ENCODE measurements at places on chromosomes 1 and 21.

DNA sequence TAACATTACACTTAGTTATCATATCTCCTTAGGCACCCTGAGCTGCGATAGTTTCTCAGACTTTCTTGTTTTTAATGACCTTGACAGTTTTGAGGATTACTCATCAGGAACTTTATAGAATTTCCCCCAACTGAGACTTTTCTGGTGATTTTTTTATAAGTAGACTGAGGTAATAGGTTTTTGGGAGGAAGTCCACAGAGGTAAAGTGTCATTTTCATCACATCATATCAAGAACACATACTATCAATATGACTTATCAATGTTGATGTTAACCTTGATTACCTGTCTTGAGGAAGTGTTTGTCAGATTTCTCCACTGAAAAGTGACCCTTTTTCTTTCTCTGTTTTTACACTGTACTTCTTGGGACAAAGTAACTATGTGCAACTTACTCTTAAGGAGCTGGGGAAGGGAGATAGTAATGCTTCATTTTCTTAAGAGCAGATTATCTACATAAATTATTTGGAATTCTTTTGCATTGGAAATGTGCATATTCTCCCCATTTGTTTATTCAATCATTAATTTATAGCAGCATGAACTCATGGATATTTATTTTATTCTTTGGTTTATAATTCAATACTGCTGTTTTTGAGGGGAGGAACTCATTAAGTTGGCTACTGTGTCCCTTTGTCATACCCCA, 72.8 kb upstream of the HSD17B7 start:
- DNase-seq, result no peak

DNA sequence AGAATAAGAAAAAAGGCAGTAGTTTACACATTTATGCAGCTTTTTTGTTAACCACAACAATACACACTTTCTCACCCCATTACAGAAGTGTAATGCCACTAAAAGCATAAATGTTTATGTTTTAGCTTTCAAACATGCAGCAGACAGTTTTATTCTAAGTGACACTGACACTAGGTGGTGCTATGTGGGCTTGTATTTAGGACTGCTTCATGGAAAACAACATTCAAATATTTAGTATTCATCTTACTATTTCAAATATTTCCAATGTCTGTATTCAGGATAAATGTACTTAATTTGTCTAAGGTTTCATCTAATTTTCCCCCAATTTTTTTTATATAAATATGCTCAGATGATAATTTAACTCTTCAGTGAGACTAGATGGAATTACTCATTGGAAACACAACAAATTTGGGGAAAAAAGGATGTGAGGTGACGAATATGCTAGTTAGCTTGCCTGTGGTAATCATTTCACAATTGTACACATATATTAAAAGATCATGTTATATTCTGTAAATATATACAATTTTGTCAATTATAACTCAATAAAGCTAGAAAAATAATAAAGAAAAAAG, 71.4 kb downstream of the USP1 start:
- no peak for DNase-seq

GRCh38 chr1:118028267-118028666, 98.7 kb downstream of the WDR3 start:
- no peak for DNase-seq

DNA sequence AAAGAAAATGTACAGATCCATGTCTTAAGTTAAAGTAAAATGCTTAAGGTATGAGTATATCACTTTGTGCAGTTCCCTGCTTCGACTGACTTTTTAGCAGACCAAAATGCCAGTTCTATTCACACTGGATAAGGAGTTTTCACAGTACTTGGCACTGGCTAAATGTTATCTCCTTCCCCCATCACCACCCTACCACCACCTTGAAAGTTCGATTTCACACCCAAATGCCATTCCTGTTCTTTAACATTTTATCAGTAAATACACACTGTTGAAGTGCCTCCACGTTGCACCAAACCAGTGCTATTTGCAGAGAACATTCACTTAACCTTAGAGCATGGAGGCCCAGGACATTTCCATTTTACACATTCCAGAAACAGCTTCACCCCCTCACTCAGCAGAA, 100.0 kb downstream of the URB2 start:
- DNase-seq, result no peak

- DNase-seq, result no peak
Observed at GRCh38 chr1:241473026-241473425, 46.5 kb downstream of the FH start.

- no peak for DNase-seq
Observed at GRCh38 chr1:6298530-6298929, 37.6 kb upstream of the GPR153 start.

DNA sequence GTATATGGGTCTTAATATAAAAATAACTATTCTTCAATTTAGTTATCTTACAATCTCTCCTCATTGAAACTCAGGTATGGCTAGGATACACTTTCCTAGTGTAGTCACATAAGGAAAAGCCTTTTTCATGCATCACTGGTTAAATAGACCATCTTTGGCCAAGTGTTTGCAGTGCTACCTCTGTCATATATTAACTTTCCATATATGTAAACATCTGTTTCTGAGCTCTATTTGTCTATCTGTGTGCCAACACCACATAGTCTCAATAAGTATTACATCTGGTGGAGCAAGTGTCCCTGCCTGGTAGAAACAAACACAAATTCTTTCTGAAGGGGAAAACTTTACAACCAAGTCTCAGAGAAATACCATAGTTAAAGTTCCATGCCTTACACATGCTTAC, 134.6 kb downstream of the TSEN15 start:
- DNase-seq, result no peak

- no peak for DNase-seq
Observed at GRCh38 chr1:14607295-14607694, 8.8 kb downstream of the KAZN start.

GRCh38 chr1:112544751-112545150, 36.0 kb downstream of the WNT2B start:
- no peak for DNase-seq

GRCh38 chr1:147611021-147611426, 59.3 kb downstream of the ACP6 start:
- no peak for DNase-seq

- no peak for DNase-seq
Observed at GRCh38 chr1:3894626-3895278, 5.3 kb downstream of the C1orf174 start.

GRCh38 chr1:85952460-85952859, 204.1 kb downstream of the COL24A1 start:
- no peak for DNase-seq
